Foreskin keratinocyte (primary cell): ENCODE measurements at places on chromosomes 1 and 21. TPM values are rescaled to one million over a fixed set of nuclear protein-coding genes. Genes with fewer than 3 reads are reported as not detected.
A peak's percentile ranks its signal among the peaks of the same experiment; 100 is the strongest.

GRCh38 chr1:22428672-22429071, 23.0 kb upstream of the ZBTB40 start:
- DNase-seq, result no peak

- DNase-seq, result no peak
Measured at GRCh38 chr1:37174341-37174740, 140.0 kb upstream of the GRIK3 start.

DNA sequence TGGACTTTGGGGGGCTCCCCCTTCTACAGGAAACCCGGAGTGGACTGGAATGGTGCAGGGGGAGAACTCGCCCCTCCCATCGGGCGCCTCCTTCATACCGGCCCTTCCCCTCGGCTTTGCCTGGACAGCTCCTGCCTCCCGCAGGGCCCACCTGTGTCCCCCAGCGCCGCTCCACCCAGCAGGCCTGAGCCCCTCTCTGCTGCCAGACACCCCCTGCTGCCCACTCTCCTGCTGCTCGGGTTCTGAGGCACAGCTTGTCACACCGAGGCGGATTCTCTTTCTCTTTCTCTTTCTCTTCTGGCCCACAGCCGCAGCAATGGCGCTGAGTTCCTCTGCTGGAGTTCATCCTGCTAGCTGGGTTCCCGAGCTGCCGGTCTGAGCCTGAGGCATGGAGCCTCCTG, at the start of gene TNFRSF14:
Gene TNFRSF14, plus strand, starts transcription at position 95 of the 401 bp plus-strand sequence. Its CDS starts 294 bp downstream, at position 389.
- peak; percentile 31 for DNase-seq

DNA sequence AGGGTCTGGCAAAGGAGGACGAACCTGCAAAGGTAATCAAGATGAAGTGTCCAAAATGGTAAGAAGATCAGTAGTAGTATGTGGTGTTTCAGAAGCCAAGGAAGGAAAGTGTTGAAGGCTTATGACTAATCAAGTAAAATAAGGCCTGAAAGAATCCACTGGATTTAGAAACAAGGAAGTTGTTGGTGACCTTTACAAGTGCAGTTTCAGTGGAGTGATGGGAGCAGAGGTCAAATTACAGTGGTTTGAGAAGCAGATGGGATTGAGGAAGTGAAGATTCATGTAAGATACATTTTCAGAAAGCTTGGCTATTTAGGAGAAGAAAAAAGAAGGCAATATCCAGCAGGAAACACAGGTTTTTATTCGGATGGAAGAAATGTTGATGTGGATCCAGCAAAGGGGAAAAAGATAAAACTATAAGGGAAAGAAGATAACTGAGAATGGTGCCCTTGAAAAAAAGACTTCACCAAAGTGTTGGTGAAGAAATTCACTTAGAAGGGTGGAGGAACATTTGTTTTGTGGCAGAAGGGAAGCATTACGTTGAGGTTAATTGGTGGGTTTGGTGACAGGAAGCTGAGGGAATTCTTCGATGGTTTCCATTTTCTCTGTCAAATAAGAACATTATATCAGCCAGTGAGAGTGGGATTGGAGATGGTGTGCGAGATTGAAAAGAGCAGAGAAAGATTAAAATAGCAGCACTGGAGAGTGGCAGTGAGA, 2.1 kb downstream of the ARMH1 start:
- peak; percentile 15 for DNase-seq

GRCh38 chr1:225304996-225305395, 122.8 kb downstream of the LBR start:
- no peak for DNase-seq

- DNase-seq, result peak; percentile 63
Measured at GRCh38 chr1:235500971-235501540, 3.2 kb downstream of the B3GALNT2 start.

DNA sequence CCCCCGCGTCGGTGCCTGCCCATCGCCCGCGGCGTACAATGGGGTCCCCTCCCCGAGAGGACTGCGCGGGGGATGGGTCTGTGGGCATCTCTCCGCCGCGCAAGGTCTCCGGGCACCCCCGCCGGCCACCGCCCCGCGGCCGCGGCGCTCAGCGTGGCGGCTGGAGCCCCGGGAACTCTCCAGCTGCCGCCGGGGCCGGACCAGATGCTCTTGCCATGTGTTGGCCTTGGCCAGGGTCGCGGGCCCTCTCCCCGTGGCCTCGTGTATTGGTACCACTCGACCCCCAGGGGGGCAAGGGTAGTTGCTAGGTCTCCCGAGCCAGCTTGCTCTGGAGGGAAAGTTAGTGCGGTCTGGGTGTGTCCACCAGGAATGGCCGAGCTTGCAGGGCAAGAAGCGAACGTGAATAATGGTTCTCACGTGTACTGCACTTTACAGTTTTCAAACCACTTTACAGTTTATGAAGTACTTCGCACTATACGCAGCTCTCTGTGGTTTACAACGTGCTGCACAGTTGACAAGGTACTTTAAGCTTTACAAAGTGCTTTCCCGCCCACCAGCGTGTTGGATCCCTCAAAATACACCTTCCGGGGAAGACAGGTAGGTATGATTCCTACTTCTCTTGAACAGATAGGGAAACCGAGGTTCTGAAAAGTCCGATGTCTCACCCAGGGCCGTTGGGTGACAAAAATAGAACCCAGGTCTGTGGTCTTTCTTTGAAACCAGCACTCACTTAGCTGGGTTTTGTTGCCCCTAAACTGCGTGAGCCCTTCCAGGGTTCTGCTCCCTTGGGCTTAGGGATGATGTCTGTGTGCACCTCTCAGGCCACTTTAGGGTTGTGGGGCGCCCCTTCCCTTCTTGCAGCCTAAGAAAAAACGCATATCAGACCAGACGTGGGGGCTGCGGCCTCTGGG, 1.2 kb downstream of the EPHB2 start:
- no peak for DNase-seq

GRCh38 chr1:8666389-8667167, 150.9 kb downstream of the RERE start:
- no peak for DNase-seq

MCOLN3 gene
- 3.8 and 4.3 TPM in 2 replicates for total RNA-seq

UBXN10 gene
- 0.07 and 0.10 TPM in 2 replicates for total RNA-seq

ANKRD34A gene
- 1.0 and 1.1 TPM in 2 replicates for total RNA-seq

TSTD1 gene
- total RNA-seq, result 96.4 and 98.1 TPM in 2 replicates

LIPI gene
- total RNA-seq, result not detected in 2 replicates

IL10 gene
- total RNA-seq, result not detected in 2 replicates
